Stimulated activated naive CD4-positive, alpha-beta T cell treated with Interleukin-2 at 50 U/mL for 16 hours (primary cell): ENCODE measurements at places on chromosomes 2 and 18.

DNA sequence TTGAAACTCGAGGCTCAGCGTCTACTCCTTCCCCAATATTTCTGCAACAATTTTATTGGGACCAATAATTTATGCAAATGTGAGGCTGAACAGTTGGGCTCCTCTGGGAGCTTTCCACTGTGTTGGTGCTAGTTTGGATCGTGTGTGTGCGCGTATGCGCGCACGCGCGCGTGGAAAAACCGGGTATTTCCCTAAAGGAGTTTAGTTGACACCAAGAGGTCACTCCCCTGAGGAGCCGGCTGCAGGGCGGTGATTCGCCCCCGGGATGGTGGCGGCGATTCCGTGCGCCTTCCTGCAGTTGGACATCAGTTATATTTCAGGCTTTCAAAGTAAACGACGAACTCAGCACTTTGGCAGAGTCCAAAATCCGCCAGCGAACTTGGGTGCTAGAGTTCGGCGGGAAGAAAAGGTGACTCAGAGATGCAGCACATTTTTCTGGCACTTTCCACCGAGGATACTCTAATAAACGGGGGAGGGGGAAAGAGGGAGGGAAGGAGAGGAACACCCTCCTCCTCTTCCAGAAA, 186.5 kb upstream of the FANCL start:
- no peak for DNase-seq

- no peak for DNase-seq
Measured at GRCh38 chr18:36640021-36640952, 188.5 kb downstream of the TPGS2 start.

GRCh38 chr2:216339456-216340279, 32.6 kb downstream of the MARCHF4 start:
- no peak for DNase-seq

- DNase-seq: no peak
Measured at GRCh38 chr18:404061-404636, 96.4 kb downstream of the COLEC12 start.

DNA sequence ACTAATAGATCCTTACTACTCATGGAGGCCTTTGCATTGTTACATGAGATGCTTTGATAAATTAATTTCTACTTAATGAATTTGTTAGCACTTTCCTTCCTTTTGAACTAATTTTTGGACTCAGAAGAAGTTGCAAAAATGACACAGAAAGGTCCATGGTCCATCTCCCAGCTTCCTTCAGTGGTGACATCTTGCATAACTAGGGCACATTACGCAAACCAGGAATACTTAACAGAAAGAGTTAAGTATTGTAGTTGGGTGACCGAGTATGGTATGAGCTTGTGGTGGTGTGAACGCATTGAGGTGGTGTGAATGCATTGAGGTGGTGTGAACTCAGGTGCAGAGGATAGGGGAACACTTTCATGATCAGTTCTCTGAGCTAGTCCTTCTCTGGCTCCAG, 151.1 kb upstream of the TWIST2 start:
- DNase-seq: no peak

GRCh38 chr2:177466337-177467195, 74.0 kb downstream of the AGPS start:
- no peak for DNase-seq

DNA sequence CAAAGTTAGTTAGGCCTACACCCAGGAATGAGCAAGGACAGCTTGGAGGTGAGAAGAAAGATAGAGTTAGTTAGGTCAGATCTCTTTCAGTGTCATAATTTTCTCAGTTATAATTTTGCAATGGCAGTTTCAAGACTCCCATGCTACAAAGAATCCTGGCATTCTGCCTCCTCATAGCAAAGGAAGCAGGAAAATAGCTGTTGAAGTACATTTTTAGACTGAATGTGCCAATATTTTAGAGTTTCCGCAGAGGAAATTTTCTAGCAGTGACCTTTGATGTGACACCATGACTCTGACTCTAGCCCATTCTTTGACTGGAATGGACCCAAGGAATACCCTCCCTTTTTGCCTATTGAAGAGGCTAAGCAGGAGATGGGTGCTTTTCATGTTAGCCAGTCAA, 371.7 kb downstream of the PIK3C3 start:
- DNase-seq: no peak
